Islet precursor cell (in vitro differentiated cells): ENCODE measurements at places on chromosomes 2 and 18.
A peak's percentile ranks its signal among the peaks of the same experiment; 100 is the strongest.

- DNase-seq, result no peak
Measured at GRCh38 chr2:164198256-164198655, 423.0 kb downstream of the GRB14 start.

- no peak for DNase-seq
Measured at GRCh38 chr2:37367984-37368383, 23.6 kb downstream of the QPCT start.

DNA sequence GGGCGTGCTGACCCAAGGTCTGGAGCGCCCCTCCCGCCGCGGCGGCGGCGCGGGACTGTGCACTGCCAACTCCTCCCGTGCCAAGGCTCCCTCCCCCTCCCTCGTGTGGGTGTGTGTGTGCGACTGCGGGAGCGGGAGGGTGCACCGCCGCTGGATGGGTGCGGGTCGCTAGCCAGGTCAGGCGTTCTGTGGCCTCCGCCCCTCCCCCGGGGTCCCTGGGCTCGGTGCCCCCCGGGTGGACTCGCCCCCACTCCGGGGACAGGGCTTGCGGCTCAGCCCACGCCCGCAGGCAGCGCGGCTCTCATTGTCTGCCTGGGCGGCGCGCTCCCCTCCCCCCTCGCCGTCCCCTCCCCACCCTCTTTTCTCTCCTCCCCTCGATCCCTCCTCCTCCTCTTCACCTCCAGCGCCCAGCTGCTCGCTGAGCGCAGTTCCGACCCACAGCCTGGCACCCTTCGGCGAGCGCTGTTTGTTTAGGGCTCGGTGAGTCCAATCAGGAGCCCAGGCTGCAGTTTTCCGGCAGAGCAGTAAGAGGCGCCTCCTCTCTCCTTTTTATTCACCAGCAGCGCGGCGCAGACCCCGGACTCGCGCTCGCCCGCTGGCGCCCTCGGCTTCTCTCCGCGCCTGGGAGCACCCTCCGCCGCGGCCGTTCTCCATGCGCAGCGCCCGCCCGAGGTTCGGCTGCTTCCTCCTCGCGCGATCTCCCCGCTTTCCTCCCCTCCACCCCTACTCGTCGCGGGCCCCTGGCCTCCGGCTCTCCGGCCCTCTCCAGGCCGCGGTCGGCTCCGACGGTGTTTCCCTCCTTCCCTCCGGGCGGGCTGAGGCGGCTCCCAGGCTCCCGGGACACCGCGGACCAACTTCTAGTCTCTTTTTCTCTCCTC lies at the start of gene GATA6:
Gene GATA6 (plus strand): TSS at position 579 of the 878 bp plus-strand sequence. CDS start 1,556 bp downstream, outside the sequence.
- peak; percentile 93 for DNase-seq

DNA sequence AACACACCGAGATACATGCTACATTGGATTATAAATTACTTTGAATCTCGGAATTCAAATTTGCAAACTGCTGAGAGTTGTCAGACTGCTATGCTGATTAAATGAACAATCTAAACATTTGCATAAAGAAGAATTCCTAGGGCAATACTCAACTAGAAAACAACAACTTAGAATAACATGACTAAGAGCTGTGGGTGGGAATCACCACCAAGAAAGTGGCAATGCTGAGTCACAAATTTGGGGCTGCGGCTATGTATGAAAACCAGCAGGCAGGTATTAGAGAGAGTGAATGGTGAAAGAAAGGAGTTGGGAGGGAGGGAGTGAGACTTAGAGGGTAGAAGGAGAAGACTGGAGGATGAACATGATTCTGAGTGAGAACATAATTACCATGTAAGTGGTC lies 559.5 kb downstream of the PIK3C3 start:
- no peak for DNase-seq

DNA sequence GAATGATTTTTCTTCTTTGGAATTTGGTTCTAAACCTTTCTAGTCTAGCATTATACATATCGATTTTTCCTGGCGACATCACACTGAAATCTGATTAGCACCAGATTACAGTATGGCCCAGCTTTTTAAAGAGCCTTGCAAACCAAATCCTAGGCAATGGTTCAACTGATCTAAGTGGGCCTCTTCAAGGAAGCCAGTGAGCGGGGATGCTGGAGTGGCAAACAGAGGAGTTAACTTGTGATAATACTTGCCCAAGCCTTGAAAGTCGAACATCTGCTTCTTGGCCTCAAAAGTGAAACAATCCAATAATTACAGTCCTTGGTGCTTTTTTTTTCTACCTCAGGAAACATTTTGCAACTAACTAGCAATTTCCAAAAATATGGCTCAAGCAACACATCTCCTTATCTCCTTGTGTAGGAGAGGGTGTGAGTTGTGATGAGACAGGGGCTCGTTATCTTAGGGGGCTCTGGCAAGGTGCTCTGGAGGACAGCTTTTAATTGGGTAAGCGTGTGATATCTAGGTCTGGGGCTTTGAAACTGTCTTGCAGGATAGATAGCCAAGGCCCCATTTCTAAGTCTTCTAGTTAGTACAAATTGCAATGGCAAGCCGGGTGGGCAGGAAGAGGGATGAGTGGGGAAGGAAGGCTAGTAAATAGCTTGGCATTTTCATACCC lies 240.2 kb upstream of the CCDC68 start:
- DNase-seq, result no peak

DNA sequence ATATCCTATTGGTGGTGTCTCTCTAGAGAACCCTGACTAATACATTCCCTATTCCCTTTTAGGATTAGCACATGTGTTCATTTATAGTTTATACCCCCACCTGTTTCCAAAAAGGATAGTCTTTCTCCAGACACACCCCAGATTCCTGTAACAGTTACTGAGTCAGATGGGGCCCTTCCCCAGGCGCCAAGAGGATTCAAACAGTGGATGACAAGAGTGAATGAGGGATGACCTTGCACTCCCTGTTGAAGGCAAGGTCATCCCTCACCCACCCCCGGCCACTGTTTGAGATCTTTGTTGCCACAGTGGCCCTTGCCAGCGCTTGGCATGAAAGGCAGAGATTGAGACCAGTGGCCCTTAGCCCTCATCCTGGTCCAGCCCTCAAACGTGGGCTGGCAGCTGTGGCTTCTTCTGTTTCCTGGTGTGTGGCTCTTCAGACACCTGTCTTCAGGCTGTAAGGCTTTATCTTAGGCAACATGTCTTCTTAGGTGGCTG lies 15.3 kb upstream of the REEP1 start:
- DNase-seq, result peak; percentile 22
